Hematopoietic multipotent progenitor cell treated with erythropoietin and hydrocortisone succinate and interleukin-3 and kit ligand, for 8 days (in vitro differentiated cells): ENCODE measurements at places on chromosomes 4 and X.

DNA sequence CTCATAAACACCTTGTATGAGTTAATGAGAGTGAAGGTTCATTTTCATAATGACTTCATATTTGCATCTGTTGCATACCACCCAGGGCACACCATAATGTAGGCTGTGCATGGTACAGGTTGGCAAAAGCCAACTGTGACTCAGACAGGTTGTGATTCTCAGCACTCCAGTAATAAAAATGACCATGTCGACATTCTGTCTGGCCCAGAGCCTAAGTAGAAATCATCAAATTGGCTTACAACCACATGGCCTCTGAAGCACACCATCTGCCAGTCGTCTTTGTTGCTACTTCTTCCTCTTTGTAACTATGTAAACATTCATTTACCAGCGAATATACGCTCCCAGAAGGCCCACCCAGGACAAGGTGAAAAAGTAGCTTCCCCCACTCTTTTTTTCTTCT lies 459.5 kb downstream of the GASK1B start:
- DNase-seq, result no peak

DNA sequence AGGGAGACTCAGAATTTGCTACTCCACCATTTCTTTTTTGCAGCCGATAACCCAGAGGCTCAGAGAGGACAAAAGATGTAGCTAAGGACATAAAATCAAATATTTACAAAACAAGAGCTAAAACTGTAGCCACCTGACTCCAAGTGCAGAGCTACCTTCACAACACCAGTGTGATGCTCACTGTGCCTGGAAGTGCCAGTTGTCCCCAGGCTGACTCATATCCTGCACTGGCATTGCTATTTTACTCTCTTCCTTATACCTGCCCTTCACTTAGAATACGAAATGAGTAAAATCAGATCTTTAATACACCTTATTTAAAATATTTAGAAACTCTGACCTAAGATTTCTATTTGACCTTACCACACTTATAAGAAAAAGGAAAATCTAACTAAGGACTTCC lies 39.5 kb downstream of the SLC7A11 start:
- DNase-seq, result no peak

- DNase-seq, result no peak
Measured at GRCh38 chrX:21167494-21167893, 206.7 kb upstream of the CNKSR2 start.

- DNase-seq, result no peak
Measured at GRCh38 chrX:39675619-39676018, 422.1 kb downstream of the BCOR start.

- DNase-seq, result no peak
Measured at GRCh38 chr4:178280362-178280761, 838.1 kb upstream of the AGA start.
